ENCODE measurements at places on chromosomes 16 and 17.

DNA sequence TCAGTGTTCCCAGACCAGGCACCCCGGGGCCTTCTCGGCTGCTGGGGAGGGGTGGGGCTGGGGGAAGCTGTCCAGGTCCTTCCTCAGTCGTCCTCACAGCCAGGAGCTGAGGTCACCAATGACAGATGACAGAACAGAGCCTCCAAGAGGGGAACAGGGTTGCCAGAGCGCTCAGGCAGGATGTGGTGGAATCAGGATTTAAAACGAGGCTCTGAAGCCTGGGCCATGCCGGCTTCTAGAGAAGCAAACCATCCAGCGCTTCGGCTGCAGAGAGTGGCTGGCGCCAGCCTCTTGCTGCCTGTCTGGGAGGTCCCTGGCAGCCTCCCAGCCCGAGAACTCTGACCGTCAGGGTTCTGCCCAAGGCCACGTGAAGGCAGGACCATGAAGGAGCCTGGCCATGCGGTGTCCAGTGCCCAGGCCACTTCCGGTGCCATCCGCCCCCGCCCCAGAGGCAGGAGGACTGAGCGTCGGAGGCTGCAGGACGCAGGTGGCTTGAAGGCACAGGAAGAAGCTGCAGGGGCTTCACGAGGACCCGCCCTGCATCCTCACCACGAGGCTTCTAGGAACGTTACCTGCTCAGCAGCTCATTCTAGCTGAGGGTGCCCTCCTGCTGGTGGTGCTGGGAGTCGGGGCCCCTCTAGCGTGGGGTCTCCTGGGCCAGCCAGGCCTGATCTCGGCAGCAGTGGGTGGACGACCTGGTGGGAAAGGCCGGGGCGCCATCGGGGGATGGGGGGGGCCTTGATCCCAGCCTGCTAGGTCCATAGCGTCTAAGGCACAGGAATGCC is 78.5 kb downstream of the KLHDC4 start:
- no peak for DNase-seq

- DNase-seq: peak; percentile 8
Observed at GRCh38 chr17:74527756-74528155, 3.5 kb downstream of the CD300LB start.

- DNase-seq: no peak
Observed at GRCh38 chr16:70490261-70490660, 33.1 kb downstream of the COG4 start.

- DNase-seq: no peak
Observed at GRCh38 chr17:30524847-30525246, 47.6 kb downstream of the GOSR1 start.

DNA sequence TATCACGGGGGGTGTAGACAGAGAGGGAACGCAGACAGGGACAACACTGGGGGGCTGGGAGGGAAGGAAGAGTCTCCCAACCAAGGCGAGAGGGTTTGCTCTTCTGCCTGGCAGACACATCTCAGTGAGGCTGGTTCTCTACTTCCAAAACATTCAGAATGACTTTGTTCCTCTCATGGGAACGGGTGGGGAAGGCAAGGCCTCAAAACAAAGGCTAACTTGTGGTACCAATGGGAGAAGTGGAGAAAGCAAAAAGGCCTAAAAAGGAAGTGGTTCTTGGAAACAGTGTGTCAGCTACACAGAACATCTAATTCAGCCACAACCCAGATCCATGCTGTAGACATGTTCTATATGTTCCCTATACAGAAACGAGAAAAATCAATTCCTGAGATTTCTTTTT is 7.5 kb downstream of the FLOT2 start:
- DNase-seq: no peak

DNA sequence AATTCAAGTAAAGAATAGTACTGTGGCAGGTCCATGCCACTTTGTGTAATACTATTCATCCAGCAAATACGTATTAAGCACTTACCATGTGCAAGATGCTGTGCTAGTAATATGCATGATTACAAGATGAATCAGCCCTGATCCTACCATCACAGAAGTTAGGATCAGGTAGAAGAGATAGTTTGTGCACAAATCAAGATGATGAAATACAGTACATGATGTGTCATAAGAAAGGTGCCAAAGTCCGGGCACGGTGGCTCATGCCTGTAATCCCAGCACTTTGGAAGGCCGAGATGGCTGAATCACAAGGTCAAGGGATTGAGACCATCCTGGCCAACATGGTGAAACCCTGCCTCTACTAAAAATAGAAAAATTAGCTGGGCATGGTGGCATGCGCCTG is 10.9 kb downstream of the COG4 start:
- DNase-seq: no peak

- no peak for DNase-seq
Observed at GRCh38 chr17:60167065-60167741, 17.4 kb downstream of the CA4 start.

DNA sequence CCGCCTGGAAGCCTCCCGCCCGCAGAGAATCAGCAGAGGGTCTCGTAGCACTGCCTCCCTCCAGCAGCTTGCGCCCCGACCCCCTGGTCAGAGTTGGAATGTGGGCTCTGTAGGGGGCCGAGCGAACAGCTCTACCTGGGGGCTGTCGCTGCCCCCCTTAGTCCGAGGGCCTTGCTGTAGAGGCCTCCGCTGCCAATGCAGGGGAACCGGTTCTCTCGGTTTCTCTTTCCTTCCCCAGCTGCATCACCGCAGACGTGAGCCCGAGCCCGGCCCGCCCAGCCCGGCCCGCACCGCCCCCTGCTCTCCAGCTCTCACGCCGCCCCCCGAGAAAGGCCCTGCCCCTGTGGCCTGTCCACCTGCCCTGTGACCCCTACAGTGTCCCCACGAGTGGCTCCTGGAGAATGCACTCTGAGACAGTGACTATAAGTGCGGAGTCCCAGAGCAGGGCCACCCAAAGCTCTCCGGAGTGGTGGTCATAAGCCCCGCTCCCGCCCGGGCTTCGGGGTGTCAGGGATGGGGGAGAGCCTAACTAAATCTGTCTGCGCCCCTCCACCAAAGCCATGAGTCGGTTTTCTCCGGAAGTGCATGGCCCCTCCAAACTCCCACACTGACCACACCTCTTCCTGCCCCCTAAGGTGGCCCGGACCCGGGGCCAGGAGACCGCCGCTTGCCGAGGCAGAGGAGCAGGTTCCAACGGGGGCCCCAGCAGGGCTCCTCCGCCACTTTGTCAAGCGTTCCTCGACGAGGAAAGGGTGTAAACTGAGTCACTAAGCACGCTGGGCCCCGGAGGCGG is 1.7 kb downstream of the ARHGAP27 start:
- DNase-seq: peak; percentile 60

DNA sequence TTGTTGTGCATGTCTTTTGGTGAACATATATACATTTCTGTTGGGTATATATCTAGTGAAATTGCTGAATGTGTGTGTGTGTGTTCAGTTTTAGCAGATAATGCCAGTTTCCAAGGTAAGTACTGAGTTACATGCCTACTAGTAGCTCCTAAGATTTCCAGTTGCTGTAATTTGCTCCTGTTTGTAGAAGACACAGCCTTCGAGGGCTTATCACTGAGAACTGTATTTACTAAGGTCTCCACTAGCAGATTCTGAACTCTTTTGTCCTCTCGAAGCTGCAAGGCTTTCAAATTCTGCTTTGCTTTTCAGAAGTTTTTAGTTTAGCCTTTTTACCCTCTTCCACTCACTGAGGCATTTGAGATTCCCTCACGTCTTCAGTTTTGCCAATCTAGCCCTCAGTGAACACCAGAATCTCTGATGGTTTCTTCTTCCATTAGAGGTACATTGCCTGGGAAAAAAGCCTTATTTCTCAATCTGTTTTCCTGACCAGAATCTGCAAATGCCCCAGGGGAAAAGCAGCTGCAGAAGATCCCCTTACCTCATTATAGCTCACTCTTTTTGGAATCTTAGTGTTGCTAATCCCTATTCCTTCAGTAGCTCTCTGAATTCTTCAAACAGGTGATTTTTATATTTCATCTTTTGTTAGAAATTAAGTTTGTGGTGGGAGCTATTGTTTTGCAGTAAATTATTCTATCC is 52.9 kb downstream of the NF1 start:
- DNase-seq: no peak

DNA sequence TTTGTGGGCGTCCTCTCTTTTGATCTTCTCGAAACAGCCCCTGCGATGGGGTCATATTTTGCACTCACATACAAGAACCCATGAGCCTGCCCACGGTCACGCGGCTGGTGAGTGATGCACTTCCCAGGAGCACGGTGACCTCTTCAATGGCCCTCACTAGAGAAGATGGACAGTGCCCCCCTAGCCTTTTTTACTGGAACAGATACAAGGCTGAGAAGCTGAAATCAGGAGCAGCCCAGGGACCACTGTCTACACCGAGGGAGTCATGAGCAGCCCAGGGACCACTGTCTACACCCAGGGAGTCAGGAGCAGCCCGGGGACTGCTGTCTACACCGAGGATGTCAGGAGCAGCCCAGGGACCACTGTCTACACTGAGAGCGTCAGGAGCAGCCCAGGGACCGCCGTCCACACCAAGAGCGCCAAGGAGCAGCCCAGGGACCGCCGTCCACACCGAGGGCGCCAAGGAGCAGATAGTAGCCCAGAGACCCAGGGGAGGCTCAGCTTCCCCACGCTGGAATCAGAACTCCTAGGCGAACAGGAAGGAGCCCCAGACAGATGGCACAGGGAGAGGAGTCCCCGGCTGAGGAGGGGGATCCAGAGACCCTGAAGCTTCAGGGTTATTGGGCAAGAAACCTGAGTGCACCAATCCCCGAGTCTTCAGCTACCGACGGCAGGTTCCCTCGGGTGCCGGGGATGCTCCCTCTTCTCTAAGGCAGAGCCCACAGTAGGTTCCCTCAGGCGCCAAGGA is 23.7 kb downstream of the ACSF3 start:
- DNase-seq: no peak

DNA sequence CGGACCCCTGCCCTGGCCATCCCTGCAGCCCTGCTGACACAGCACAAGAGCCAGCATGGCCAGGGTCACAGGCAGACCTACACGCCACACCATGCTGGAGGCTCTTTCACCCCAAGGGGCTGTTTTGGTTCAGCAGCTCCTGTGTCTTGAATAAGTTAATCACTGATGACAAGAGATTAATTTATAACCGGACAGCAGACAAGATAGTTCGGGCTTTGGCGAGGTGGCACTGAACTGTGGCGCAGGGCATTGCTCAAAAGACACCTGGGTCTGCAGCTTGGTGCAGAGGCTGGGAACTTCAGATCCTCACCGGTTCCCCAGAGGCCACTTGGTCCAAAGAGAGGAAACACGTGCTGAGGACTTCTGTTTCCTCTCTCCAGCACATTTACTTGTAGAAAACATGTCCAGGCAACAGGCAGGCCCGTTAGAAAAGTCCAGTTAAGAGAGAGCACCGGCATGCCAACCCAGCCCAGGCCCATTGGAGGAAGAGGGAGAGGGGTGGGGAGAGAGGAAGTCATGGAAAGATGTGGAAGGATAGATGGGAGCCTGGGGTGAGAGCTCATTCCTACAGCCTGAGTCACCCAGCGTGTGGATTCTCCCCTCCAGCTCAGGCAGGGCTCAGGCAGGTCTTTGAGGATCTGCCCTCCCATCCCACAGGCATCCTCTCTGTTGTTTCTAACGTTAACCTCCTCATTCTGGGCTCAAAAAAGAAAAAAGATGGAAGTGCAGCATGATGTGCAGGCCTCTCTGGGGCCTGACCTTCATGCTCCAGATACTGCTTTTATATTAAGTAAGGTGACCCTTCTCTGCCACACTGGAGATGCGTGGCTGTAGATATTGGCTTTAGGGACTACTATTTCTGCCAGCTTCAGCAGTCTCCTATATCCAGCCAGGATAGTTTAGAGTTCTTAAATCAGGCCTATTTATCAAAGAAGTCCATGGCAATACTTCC is 80.0 kb upstream of the HNF1B start:
- no peak for DNase-seq

GRCh38 chr16:15765880-15766279 is 90.9 kb downstream of the MYH11 start:
- no peak for DNase-seq

GRCh38 chr17:77466596-77467223 is 325.9 kb downstream of the SEC14L1 start:
- DNase-seq: no peak

- DNase-seq: no peak
Observed at GRCh38 chr16:5668553-5668952, 571.0 kb upstream of the EEF2KMT start.

DNA sequence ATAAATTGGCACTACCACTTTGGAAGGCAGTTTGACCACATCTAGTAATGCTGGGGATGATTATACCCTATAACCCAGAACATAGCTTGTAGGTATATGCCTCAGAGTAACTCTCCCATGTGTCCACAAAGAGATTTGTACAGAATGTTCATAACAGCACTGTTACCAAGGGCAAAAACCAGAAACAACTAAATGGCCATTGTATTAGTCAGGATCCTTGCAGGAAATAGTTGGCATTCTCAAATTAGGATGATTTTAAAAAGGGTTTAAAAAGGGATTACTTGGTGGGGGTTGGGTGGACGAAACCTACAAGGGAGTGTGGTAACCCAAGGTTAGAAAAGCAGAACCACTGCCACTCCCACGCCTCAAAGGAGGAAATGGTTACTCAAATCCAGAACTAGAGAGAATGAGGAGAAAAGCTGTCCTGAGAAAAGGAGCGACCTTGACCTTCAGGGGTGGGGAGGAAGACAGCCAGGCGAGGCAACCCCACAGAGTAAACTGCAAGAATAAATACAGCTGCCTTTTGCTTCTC is 2.1 kb downstream of the CPPED1 start:
- DNase-seq: no peak

DNA sequence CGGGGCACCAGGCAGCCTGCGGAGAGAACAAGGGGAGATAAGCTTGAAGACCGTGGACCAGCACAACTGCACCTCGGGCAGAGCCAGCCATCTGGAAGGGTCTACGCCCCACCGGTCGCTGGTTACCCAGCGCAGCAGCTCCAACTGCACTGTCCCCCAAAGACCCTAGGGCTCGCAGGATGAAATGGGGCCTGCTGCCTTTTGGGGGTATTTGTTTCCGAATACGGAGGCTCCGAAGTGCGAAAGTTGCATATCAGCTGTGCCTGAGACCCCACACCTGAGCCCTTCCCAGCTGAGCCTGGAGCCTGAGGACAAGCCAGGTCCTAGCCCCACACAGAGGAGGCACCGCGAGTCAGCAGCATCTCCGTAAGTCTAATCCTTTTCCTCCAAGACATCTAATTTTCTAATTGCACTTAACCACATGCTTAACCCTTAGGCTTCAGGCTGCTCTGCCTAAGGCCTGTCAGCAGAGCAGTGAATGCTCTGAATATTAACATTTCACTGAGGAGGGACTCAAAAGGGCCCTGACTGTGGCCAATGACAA is 4.0 kb downstream of the KIFC3 start:
- DNase-seq: no peak

- no peak for DNase-seq
Observed at GRCh38 chr16:22743401-22743800, 70.6 kb upstream of the HS3ST2 start.

GRCh38 chr17:36824678-36825101 is 112.6 kb upstream of the LHX1 start:
- DNase-seq: no peak

GRCh38 chr17:78248051-78248914 is 16.9 kb downstream of the TMEM235 start:
- no peak for DNase-seq

GRCh38 chr17:71846561-71847110 is 274.2 kb upstream of the SOX9 start:
- DNase-seq: no peak

GRCh38 chr17:65173284-65173793 is 36.2 kb downstream of the RGS9 start:
- peak; percentile 65 for DNase-seq

Data from activated T-cell treated with anti-CD3 and anti-CD28 coated beads, Interleukin-2, amount 50 U/mL, for 24 hours (primary cell).